ENCODE measurements at places on chromosomes 7 and 10. TPM values are rescaled to one million over a fixed set of nuclear protein-coding genes. Genes with fewer than 3 reads are reported as not detected.

- H3K4me1 ChIP-seq = 0 out of 2 replicates have a peak, but pooled peaks cover 4% of the 10 kb centered on the region
- H3K36me3 ChIP-seq = no peaks in the 10 kb centered on the region
- DNase-seq = no peak
- no peak overlapping the region for H3K4me3 ChIP-seq
- H3K27me3 ChIP-seq = no peaks in the 10 kb centered on the region
- H3K27ac ChIP-seq = no peak overlapping the region
Measured at GRCh38 chr10:119754085-119754484, 28.2 kb downstream of the INPP5F start.

GRCh38 chr7:132250480-132251326 lies 325.6 kb downstream of the PLXNA4 start:
- no peaks in the 10 kb centered on the region for H3K36me3 ChIP-seq
- DNase-seq = no peak
- peaks cover 18% of the 10 kb centered on the region for H3K27me3 ChIP-seq
- no peaks in the 10 kb centered on the region for H3K4me1 ChIP-seq

GRCh38 chr10:99119258-99119748 lies 116.3 kb downstream of the HPSE2 start:
- no peaks in the 10 kb centered on the region for H3K36me3 ChIP-seq
- no peak for DNase-seq
- H3K4me1 ChIP-seq = no peaks in the 10 kb centered on the region

- no peaks in the 10 kb centered on the region for H3K36me3 ChIP-seq
- no peaks in the 10 kb centered on the region for H3K4me1 ChIP-seq
- H3K27ac ChIP-seq = no peak overlapping the region
- no peak for DNase-seq
Measured at GRCh38 chr7:75815418-75816064, 1.9 kb upstream of the CCL24 start.

DNA sequence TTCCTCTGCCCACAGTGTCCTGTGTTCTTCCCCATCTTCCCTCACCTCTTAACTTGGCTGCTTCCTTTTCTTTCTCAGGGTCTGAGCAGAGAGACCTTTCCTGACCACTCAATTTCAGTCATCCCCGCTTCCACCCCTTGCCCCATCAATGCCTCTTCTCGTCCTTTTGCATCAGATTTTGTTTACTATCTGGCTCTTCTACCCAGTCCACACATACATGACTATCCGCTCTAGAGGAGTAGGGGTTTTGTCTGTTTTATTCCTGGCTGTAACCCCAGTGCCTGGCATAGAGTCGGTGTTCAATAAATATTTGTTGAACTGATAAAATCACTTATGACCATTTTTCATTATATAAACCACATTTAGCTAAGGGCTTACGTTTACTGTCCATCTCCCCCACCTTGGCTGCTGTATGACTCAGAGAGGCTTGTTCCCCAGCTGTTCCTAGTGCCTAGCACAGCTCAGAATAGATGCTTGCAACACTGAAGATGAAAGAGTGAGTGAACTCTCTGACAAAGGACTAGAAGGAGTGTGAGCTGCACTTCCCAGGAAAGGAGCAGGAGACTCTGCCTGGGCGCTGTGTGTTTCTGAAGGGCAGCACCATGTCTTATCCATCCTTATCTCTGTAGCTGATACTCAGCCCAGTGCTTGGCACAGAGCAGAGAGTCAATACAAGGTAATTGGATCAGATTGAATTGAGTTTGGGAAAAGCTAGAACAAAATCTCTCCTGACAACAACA lies 21.9 kb downstream of the ARID5B start:
- DNase-seq = peak; percentile 73
- peaks cover 10% of the 10 kb centered on the region for H3K4me1 ChIP-seq
- H3K4me3 ChIP-seq = no peak overlapping the region
- H3K36me3 ChIP-seq = no peaks in the 10 kb centered on the region

- peaks cover 6% of the 10 kb centered on the region for H3K4me1 ChIP-seq
- no peak overlapping the region for H3K27ac ChIP-seq
- DNase-seq = no peak
- H3K4me3 ChIP-seq = no peak overlapping the region
- 0 out of 2 replicates have a peak, but pooled peaks cover 5% of the 10 kb centered on the region for H3K27me3 ChIP-seq
- no peaks in the 10 kb centered on the region for H3K36me3 ChIP-seq
Measured at GRCh38 chr7:148687555-148687954, 11.1 kb upstream of the CUL1 start.

GRCh38 chr7:75989500-75990388 lies 4.7 kb downstream of the TMEM120A start:
- no peaks in the 10 kb centered on the region for H3K27me3 ChIP-seq
- H3K4me3 ChIP-seq = no peak overlapping the region
- H3K27ac ChIP-seq = no peak overlapping the region
- no peaks in the 10 kb centered on the region for H3K4me1 ChIP-seq

- H3K4me3 ChIP-seq = no peak overlapping the region
- H3K36me3 ChIP-seq = no peaks in the 10 kb centered on the region
- H3K27ac ChIP-seq = no peak overlapping the region
- no peaks in the 10 kb centered on the region for H3K4me1 ChIP-seq
Measured at GRCh38 chr10:131312478-131312836, 936 bp upstream of the TCERG1L start.

GRCh38 chr7:2911466-2911865 lies 67.4 kb upstream of the GNA12 start:
- H3K4me3 ChIP-seq = no peak overlapping the region
- H3K27me3 ChIP-seq = no peaks in the 10 kb centered on the region
- H3K4me1 ChIP-seq = no peaks in the 10 kb centered on the region
- no peak overlapping the region for H3K27ac ChIP-seq
- DNase-seq = no peak
- H3K36me3 ChIP-seq = no peaks in the 10 kb centered on the region

DNA sequence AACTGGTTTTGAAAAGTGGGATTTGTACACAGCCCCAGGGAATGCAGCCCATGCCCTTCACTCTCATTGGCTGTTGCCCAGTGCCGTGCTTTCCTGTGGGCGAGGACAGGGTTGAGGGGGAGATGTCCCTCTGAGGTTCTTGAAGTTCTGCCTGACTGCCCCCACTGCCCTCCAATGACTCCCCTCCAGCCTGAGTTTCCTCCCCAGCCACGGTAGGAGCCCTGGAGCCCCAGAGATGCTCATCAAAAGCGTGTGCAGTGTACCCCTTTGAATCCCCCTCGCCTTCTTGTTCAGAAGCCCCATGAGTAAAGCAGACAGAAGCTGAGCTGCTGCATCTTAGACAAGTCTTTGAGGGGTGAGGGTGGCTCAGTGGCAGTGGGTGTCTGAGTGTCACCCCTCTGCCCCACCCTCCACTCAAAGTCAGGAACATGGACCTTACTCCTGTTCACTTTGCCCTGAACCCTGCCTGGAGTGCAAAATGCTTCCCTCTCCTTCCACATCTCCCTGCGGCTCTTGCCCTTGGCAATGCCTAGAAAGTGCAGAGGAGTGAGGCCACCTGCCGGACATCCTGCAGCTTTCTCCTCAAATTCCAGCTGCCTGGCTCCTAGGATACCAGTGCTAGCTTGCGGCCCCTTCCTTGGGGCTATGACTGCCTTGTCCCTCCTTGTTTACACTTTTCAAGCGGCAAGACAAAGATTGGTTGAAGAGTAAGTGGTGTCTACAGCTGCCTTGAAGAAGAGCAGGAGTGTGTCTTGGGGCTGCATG lies 19.9 kb downstream of the FAM241B start:
- H3K27me3 ChIP-seq = peaks cover 16% of the 10 kb centered on the region
- H3K27ac ChIP-seq = no peak overlapping the region
- H3K36me3 ChIP-seq = no peaks in the 10 kb centered on the region
- DNase-seq = no peak

- peak overlapping the region; percentile 56 for H3K27ac ChIP-seq
- H3K36me3 ChIP-seq = no peaks in the 10 kb centered on the region
- peak overlapping the region; percentile 58 for H3K4me3 ChIP-seq
- peaks cover 12% of the 10 kb centered on the region for H3K4me1 ChIP-seq
Measured at GRCh38 chr7:114048386-114049235, 129.8 kb upstream of the PPP1R3A start.

GRCh38 chr7:51778121-51778520 lies 461.5 kb upstream of the COBL start:
- no peaks in the 10 kb centered on the region for H3K36me3 ChIP-seq
- H3K27ac ChIP-seq = no peak overlapping the region
- no peaks in the 10 kb centered on the region for H3K4me1 ChIP-seq
- no peak overlapping the region for H3K4me3 ChIP-seq
- no peaks in the 10 kb centered on the region for H3K27me3 ChIP-seq
- DNase-seq = no peak

- H3K36me3 ChIP-seq = no peaks in the 10 kb centered on the region
- no peak overlapping the region for H3K4me3 ChIP-seq
- peak; percentile 35 for DNase-seq
- no peaks in the 10 kb centered on the region for H3K4me1 ChIP-seq
- H3K27me3 ChIP-seq = no peaks in the 10 kb centered on the region
Measured at GRCh38 chr10:77494327-77494726, 143.3 kb downstream of the KCNMA1 start.

DNA sequence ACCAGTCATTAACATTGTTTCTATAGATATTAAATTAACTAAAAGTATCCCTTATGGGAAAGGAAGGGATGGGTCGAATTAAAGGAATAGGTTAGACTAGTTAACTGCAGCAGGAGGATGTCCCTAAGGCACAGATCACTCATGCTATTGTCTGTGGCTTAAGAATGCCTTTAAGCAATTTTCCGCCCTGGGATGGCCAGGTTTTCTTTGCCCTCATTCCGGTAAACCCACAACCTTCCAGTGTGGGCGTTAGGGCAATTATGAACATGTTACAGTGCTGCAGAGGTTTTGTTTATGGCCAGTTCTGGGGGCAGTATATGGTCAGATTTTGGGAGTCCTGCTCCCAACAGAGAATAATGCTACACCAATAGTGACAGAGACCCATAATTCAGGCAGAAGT lies 139.3 kb upstream of the CDK13 start:
- DNase-seq = peak; percentile 32
- no peak overlapping the region for H3K27ac ChIP-seq
- H3K4me1 ChIP-seq = peaks cover 9% of the 10 kb centered on the region
- peaks cover 23% of the 10 kb centered on the region for H3K27me3 ChIP-seq
- no peaks in the 10 kb centered on the region for H3K36me3 ChIP-seq
- no peak overlapping the region for H3K4me3 ChIP-seq

- H3K4me1 ChIP-seq = no peaks in the 10 kb centered on the region
- no peaks in the 10 kb centered on the region for H3K36me3 ChIP-seq
- H3K27ac ChIP-seq = no peak overlapping the region
- no peak overlapping the region for H3K4me3 ChIP-seq
- DNase-seq = no peak
- no peaks in the 10 kb centered on the region for H3K27me3 ChIP-seq
Measured at GRCh38 chr7:129427526-129428045, 6.6 kb upstream of the STRIP2 start.

DNA sequence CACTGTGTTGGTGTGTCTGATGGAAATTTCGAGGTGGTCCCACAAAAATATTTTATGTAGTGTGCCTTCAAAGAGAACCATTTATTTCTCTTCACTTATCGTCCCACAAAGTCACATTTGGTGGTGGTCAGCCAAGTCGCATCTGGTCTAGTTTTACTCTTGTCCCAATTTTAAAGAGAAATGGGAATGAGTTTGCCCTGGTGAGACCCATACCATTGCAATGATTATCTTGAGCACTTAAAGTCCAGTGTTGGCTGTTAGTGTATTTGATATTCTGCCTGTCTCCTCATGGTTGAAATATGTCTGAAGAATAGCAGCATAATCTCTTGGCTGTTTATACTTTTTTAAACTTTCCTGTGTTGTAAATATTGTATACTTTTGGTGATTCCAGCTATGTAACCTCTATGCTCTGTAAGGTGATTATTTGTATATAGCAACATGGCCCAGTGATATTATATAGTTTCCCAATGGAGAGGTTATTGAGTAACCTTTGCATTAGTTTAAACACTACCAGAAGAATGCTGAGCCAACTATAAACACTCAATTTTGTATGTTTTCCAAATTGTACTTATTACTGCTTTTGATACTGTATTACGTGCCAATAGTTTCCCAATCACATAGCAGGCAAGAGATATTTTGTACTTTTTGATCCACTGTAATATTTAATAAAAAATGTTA lies 172.2 kb downstream of the RTKN2 start:
- H3K27me3 ChIP-seq = no peaks in the 10 kb centered on the region
- H3K4me1 ChIP-seq = peaks cover 48% of the 10 kb centered on the region
- H3K27ac ChIP-seq = peak overlapping the region; percentile 92
- peaks cover 35% of the 10 kb centered on the region for H3K36me3 ChIP-seq
- H3K4me3 ChIP-seq = peak overlapping the region; percentile 30

DNA sequence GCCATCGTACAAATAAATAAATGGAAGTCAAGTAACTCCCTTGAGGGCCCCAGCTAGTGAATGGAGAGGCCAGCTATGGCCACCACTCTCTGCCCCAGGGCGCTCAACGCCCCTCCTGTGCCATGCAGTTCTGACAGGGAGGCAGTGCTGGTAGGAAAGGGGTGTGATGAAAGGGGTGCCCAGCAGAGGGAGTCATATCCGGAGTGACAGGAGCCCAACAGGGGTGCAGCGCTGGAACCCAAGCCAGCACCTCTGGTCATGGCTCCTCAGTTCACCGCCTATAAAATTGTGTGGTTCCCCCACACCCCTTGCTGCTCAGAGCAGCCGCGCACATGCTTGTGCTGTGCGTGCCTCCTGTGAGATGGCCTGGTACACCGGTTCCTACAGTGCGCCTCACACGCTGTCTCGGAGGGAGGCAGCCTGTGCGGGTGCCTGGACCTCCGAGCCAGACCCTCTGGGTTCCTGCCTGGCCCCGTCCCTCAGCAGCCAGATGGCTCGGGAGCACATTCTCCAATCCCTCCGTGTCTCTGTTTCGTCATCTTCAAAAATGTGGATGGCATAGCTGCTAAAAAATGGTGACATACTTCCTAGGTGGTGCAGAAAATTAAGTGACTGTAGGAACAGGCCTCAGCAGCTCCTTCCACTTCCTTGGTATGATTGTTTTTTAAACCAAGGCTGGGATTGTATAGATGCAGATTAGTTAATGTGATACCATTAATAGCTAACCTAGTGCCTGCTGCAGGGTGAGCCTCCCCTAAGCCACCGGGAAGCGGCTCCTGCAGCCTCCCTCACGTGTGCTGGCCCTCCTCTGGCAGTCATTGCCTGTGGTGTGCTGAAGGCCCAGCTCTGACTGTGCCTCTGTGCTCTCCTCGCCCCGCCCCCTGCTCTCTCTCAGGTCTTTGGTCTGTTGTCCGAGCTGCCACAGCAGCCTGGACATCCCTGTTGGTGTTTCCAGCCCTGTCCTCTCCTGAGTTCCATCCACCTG lies 125.8 kb downstream of the EGFR start:
- H3K36me3 ChIP-seq = peaks cover 44% of the 10 kb centered on the region
- peaks cover 17% of the 10 kb centered on the region for H3K4me1 ChIP-seq
- no peak overlapping the region for H3K4me3 ChIP-seq
- no peak for DNase-seq
- H3K27ac ChIP-seq = no peak overlapping the region

Gene NUTM2A
- 1.0 TPM for total RNA-seq

Gene GALNT17
- total RNA-seq = not detected

Gene C7orf57
- not detected for total RNA-seq

Gene NPTX2
- 0.97 TPM for total RNA-seq

Gene IDI1
- total RNA-seq = 41.9 TPM

Gene DENND2A
- 2.4 TPM for total RNA-seq

Gene CHST15
- 0.25 TPM for total RNA-seq

Gene ERCC6
- total RNA-seq = 101 TPM

Gene CPN1
- not detected for total RNA-seq
